NCI-H146 (cell line): ENCODE measurements at places on chromosomes 12 and 14.
A peak's percentile ranks its signal among the peaks of the same experiment; 100 is the strongest.

GRCh38 chr14:70358631-70359030 is 852 bp downstream of the COX16 start:
- no peak for DNase-seq

- no peak for DNase-seq
Observed at GRCh38 chr14:24422261-24422660, 7.2 kb downstream of the CBLN3 start.

GRCh38 chr14:93305725-93306418 is 27.0 kb downstream of the BTBD7 start:
- DNase-seq = no peak

GRCh38 chr14:104974665-104975390 is 3.3 kb downstream of the AHNAK2 start:
- DNase-seq = no peak

- DNase-seq = no peak
Observed at GRCh38 chr12:53958128-53958527, 3.4 kb downstream of the HOXC12 start.

GRCh38 chr14:59155886-59156285 is 32.6 kb upstream of the DAAM1 start:
- no peak for DNase-seq

GRCh38 chr14:71231521-71232393 is 324.5 kb downstream of the PCNX1 start:
- peak; percentile 68 for DNase-seq

- no peak for DNase-seq
Observed at GRCh38 chr14:87148655-87149054, 844.3 kb downstream of the GALC start.

GRCh38 chr14:50397390-50398188 is 908 bp upstream of the CDKL1 start:
- DNase-seq = peak; percentile 44

- no peak for DNase-seq
Observed at GRCh38 chr12:12024911-12025682, 45.6 kb upstream of the BCL2L14 start.

- no peak for DNase-seq
Observed at GRCh38 chr12:14410841-14411569, 45.5 kb downstream of the ATF7IP start.

- no peak for DNase-seq
Observed at GRCh38 chr12:110545812-110546211, 37.3 kb downstream of the PPTC7 start.

- DNase-seq = no peak
Observed at GRCh38 chr14:78130356-78130755, 39.8 kb upstream of the NRXN3 start.

GRCh38 chr12:131732996-131733615 is 22.2 kb downstream of the SFSWAP start:
- DNase-seq = no peak

DNA sequence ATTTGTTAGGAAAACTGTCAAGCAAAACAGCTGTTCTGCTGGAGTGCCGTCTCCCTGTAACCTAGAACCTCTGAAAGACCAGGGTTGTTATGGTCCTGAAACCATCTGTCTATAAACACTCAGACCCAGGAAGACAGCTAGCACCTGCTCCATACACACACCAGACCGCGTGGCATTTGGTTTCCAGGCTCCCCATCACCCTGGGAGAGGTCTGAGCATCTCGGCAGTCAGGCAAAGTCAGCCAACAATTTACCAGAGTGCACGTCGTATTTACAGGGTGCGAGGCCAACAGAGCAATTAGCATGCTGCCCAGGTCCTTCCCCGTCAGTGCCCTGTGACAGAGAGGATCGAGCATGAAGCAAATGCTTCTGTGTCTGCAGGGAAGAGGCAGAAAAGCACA is 272.5 kb downstream of the SLC15A4 start:
- DNase-seq = peak; percentile 76

DNA sequence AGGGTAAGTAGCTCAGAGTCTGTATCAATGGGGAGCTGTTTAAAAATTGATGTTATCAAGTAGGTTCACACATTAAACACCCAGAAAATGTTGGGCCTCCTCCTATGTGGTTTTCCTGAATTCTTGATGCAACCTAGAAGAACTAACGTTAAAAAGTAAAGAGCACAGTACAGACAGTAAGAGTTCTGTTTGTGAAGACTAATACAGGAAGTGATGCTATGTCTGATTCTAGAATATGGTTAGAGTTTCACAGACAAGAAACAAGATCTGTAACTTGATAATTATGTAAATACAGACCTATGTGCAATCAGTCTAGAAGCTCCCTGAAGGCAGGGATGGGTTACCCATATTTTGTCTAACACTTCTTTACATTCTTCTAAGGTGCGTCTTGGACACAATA is 214.9 kb upstream of the BTG1 start:
- no peak for DNase-seq

DNA sequence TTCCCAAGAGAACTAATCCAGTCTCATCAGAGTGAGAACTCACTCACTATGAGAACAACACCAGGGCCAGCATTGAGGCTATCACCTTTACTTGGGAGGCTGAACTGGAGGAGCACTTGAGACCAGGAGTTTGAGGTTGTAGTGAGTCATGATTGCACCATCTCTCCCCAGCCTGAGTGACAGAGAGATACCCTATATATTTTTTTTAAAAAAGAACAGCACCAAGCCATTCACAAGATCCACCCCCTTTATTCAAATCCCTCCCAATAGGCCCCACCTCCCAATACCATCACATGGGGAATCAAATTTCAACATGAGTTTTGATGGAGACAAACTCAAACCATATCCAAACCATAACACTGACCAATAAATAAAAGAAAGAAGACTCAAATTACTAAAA is 3.7 kb upstream of the TMX1 start:
- no peak for DNase-seq

DNA sequence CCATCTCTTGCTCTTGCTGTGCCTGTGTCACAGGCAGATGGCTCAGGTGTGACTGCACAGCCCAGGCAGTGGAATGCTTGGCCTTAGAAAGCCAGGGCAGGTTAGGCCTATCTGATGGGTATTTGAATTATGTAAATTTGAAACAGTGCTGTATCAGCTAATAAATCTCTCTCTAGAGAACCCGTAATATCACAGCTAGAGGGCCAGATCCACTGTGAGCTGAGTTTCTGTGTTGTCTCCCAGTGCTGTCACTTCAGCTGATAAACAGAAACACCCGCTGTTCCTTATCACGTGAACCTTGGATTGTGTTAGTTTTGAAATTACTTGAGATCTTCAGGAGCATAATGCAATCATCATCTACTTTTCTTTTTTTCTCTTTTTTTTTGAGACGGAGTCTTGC is 21.5 kb upstream of the ALDH2 start:
- DNase-seq = no peak

GRCh38 chr12:92192360-92192759 is 46.7 kb upstream of the BTG1 start:
- DNase-seq = no peak

- DNase-seq = no peak
Observed at GRCh38 chr14:52305014-52305413, 9.1 kb upstream of the PTGER2 start.

DNA sequence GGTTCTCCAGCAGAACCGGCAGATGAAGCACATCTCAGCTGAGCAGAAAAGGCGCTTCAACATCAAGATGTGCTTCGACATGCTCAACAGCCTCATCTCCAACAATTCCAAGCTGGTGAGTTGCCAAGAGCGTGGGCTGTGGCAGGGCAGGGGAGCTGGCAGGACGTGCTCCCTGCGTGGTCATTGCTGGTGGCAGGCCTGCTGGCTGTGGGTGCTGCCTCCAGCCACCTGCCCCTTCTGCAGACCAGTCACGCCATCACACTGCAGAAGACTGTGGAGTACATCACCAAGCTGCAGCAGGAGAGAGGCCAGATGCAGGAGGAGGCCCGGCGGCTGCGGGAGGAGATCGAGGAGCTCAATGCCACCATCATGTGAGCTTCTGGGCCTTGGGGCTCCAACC is 35.8 kb downstream of the IL31 start:
- DNase-seq = no peak

GRCh38 chr14:52312931-52313355 is 1.2 kb upstream of the PTGER2 start:
- DNase-seq = no peak

DNA sequence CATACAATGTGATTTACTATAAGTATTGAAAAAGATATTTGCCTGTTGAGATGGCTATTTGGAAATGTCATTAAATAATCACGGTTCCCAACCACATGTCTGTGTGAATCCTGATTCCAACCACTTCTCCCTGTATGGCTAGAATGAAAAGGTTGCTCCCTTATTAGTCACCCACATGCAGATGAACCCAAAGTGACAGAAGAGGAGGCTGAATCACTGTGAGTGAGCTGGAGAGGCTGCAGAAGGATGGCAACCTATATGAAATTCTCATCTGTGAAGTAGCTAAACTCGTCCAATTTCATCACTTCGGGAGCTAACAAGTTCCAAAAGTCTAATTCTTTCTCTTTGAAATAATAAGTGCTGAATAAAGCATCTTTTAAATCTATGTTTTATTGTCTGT is 300.5 kb downstream of the PRKD1 start:
- no peak for DNase-seq

- no peak for DNase-seq
Observed at GRCh38 chr14:101627915-101628262, 66.6 kb downstream of the DIO3 start.

GRCh38 chr12:115941362-115941761 is 336.1 kb downstream of the MED13L start:
- DNase-seq = no peak

DNA sequence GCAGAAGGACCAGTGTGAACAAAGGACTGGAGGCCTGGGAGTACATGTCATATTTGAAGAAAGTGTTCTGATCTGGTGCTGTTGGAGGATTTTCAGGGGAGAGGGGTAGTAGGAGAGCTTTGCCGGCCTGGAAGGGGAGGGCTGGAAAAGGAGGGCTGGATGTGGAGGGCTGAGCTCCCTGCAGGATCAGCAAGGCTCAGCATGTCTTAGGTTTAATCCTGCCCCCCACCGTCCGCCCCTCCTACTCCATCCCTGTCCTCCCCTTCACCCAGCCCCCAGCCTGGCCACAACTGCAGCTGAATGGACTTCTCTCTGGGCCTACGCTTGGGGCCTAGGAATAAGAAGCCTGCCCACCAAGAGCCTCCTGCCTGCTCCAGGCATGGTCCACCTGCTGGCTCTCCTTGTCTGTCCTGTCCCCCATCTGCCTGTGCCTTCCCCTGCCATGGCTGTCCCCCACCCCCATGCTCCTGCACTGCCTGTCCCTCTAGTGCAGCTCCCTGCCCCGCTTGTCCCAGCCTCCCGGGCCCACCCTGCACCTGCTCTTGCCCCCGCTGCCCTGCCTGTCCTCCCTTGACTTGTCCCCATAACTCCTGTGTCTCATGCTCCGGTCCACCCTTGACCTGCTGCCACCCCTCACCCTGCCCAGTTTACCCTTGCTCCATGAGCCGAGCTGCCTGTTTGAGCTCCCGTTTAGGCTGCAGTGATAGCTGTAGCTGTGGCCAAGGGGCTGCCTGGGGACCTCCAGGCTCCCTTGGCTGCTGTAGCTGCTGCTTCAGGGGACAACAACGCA is 9.8 kb upstream of the RARG start:
- no peak for DNase-seq

DNA sequence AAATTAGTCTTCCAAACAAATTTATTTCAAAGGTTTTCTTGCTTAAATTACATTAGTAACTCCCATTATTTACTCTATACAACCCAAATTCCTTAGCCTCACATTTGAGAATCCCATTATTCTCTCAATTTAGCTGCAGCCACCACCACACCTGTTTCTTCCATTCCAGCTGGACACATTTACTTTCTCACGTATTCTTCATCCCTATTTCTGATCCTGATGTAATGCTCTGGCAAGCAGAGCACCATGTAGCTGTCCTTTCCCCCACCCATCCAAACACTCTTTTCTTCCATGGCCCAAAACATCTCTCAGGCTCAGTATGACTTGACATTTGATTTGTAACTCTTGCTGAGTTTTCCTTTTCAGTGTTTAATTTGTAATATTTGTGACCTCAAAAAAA is 240.2 kb upstream of the CLEC14A start:
- DNase-seq = no peak
